Adipocyte (in vitro differentiated cells): ENCODE measurements at places on chromosomes 12 and 14.

- peak; percentile 39 for DNase-seq
Measured at GRCh38 chr12:25200703-25201102, 5.7 kb downstream of the ETFRF1 start.

DNA sequence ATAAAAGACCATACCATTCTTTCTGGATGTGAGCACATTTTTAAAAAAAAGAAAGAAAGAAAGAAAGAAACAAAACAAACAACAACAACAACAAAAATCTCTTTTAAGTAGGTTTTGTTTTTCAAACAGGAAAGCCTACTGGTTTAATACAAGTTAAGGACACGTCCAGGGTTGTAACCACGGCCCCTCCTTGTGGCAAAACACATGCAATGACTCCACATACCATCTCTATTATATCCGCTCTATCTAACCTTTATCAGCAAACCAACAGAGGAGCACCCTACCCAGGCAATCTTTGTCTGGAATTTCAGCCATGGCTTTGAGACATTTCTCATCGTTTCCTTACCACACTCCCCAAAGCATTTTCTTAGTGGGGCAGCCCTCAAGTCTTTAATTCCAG is 360.5 kb upstream of the TMPO start:
- no peak for DNase-seq

- DNase-seq, result peak; percentile 35
Measured at GRCh38 chr12:76010732-76011458, 20.7 kb downstream of the PHLDA1 start.

GRCh38 chr14:20350860-20351259 is 7.4 kb downstream of the PARP2 start:
- DNase-seq, result no peak

- DNase-seq, result peak; percentile 67
Measured at GRCh38 chr12:10220398-10221077, 7.9 kb downstream of the GABARAPL1 start.

DNA sequence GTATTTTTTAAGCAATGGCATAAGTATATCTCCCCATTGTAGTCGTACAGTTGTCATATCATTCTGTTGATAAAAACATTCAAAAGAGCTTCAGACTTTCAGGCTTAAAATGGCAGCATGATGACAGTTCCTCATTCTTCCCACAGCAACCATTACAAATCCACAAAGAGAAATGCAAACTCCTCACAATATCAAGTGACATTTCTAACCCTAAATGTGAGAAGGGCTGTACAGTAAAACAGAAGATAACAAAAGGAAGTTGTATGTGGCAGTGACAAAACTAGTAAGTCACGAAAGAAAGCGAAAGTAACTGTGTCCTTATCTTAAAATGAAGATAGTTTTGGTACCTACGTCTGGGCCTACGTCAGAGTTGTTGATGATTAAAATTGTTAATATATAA is 46.7 kb downstream of the GXYLT1 start:
- no peak for DNase-seq

- DNase-seq, result no peak
Measured at GRCh38 chr14:99473458-99473857, 7.2 kb downstream of the SETD3 start.

DNA sequence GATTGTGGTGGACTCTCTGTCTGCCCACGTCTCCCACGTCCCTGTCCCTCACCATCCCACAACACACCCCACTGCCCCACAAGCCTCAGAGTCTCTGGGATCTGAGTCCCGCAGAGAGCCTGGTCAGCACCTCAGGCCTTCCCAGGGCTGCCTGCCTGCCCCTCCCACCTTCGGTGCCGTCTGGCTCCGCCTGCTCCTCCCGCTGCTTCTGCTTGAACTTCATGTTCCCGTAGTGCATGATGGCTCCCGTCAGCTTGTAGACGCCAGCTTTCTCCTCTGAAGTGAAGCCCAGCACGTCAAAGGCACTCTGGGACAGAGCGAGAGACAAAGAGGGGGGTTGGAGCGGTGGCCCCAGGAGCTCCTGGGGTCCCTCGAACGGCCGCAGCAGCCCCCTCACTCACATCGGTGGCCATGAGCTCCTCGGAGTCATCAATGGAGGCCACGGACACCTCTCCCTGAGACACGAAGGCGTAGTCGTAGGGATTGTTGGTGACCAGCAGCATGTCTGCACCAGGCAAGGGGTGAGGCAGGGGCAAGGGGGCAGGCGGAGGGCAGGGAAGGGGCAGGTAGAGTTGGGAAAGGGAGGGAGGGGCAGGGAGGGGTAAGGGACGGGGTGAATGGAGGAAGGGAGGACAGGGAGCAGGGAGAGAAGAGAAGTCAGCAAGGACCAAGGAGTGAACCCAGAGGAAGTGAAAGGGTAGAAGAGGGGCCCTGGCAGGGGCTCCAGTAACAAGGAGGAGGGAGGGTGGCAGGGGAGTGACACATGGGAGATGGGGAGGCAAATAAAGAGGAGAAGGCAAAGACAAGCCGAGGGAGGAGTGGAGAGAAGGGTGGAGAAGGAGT is 5.6 kb downstream of the MYH6 start:
- DNase-seq, result no peak
